ENCODE measurements at places on chromosomes 4 and X.

DNA sequence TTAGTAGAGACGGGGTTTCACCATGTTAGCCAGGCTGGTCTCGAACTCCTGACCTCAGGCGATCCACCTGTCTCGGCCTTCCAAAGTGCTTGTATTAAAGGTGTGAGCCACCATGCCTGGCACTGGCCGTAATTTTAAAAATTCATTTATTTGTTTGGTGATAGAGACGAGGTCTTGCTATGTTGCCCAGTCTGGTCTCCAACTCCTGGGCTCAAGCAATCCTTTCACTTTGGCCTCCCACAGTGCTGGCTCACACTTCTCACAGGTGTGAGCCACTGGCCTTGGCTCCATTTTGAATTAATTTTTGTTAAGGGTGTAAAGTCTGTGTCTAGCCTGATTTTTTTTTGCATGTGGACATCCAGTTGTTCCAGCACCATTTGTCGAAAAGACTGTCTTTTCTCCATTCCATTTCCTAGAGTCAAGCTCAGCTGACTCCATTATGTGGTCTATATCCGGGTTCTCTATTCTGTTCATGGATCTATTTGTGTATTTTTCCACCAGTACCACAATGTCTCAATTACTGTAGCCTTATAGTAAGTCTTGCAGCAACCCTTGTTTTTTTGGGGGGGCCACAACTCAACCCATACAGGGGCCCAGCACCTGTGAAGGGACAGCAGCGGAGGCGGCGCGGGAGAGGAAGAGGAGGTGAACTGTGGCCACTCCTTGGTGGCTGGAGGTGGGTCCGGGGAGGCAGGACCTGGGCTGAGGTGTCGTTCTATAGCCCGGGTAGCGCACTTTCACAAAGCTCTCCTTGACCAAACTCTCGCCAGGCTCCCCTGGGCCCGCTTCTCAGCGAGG lies 1.5 kb upstream of the NSD2 start:
- no peak for DNase-seq

DNA sequence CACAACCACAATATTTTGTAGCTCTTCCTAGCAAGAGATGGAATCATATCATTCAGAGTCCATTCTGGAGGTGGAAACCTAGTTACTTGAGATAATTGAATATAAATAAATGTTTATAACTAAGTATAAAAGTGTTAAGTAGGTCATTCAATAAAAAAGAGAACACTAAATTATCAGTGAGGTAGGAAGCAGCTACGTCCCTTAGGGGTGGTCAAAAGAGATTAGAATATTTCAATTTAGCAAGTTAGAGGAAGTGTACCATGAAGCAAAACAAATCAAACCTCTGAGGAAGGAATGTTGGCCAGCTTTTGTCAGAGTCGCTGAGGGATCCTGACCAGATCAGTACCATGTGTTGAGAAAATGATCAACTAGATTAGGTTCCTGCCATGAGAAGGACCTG lies 38.0 kb downstream of the GK2 start:
- DNase-seq: no peak

DNA sequence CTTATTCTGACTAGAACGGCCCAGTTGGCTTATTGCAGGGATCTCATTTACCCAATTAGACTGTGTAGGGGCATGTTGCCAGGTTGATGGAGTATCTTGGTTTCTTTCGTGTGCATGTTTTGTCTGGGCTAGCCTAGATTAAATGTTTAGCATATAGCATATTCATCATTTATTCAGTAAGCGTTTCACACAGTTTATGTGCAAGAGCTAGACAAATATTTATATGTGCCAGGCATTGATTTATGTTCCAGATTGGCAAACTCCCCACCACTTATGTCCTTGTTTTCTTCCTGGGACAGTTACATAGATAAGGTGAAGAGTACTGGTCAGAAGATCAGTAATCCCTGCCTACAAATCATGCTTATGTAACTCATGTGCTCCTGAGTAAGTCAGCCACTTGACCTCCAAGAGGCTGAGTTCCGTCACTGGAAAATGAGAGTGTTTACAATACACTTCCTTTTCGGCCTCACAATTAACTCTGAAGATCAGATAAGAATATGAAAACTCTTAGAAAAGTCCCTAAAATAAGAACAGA lies 57.2 kb downstream of the RUFY3 start:
- no peak for DNase-seq

DNA sequence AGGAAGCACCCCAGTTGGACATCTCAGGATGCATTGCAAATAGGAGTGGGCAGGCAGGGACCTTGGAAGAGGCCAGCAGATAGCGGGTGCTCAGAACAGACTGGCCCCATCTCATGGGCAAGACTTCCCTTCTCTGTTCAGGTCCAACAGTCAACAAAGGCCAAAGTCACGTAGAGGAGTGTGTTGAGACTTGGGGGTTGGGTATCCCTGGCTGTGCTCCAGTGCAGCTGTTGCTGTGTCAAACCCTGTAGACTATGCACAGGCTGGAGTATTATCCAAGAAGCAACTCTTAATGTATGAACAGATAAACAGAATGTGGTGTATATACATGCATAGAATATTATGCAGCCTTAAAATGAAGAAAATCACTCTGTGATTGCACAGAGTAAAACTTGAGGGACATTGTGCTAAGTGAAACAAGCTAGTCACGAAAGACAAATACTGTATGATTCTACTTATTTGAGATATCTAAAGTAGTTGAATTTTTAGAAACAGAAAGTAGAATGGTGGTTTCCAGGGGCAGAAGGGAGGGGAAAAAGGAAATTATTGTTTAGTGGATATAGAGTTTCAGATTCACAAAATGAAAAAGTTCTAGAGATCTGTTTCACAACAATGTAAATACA lies 192.1 kb upstream of the LCORL start:
- no peak for DNase-seq

GRCh38 chr4:165828928-165829327 lies 44.1 kb upstream of the TLL1 start:
- DNase-seq: no peak
